Dermis microvascular lymphatic vessel endothelial cell (primary cell): ENCODE measurements at places on chromosomes 3 and 15. TPM values are rescaled to one million over a fixed set of nuclear protein-coding genes. Genes with fewer than 3 reads are reported as not detected.

DNA sequence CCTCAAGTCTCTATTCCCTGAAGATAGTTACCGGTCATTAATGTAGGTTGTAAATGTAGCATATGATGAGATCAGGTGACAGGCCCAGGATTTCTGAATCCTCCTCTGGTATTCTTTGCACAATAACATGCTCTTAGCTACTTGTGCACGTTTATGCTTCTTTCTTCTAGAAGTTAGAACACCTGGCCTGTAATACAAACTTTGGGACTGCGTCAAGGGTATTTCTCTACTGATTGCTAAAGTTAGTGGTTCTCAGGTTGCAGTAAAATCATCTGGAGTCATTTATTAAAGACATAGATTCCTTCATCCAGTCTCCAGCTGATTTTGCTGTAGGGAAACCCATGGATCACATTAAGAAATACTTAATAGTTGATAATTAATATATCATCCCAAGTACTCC, 48.0 kb downstream of the UNC13C start:
- no peak for DNase-seq

Gene GPR27
- not detected in 2 replicates for total RNA-seq

- no peak for DNase-seq
These were observed 48.7 kb downstream of the FGF7 start for GRCh38 chr15:49471733-49472132.

DNA sequence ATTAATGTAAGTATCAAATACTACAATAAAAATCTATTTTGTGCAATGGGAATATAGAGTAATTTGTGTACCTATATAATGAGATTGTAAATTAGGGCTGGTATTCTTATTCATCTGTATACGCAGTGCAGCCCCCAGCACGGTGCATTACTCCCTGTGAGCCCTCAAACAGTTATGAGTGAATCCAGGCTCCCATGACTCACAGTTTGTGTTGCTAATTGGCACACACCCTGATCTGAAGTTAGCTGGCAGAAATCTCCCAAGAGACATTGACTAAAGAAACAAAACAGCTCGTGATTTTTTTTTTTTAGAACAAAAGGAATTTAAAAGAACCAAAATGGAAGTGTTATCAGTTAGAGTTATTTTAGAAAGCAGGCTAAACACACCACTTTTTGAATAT, 15.7 kb downstream of the GK5 start:
- no peak for DNase-seq

DNA sequence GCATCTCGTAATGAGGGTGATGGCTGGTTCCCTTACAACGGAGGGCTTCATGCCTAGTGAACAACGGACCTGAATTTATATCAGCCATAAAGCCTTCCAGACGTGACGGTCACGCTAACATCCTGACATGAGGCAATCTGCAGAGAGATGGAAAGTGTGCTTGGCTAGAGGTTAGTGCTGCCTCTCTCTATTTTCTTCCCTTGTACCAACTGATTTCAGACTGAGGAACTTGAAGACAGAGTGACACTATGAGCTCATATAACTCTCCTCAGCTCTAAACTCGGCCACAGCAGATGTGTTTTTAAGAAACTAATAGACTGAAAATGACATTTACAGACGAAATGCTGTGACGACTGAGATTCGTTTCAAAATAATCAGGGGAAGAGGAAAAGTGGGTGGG, 122.4 kb downstream of the XXYLT1 start:
- no peak for DNase-seq

Gene ZNF621
- total RNA-seq = 7.2 and 7.7 TPM in 2 replicates

- DNase-seq = no peak
These were observed 999 bp upstream of the KIF7 start for GRCh38 chr15:89656116-89656815.

DNA sequence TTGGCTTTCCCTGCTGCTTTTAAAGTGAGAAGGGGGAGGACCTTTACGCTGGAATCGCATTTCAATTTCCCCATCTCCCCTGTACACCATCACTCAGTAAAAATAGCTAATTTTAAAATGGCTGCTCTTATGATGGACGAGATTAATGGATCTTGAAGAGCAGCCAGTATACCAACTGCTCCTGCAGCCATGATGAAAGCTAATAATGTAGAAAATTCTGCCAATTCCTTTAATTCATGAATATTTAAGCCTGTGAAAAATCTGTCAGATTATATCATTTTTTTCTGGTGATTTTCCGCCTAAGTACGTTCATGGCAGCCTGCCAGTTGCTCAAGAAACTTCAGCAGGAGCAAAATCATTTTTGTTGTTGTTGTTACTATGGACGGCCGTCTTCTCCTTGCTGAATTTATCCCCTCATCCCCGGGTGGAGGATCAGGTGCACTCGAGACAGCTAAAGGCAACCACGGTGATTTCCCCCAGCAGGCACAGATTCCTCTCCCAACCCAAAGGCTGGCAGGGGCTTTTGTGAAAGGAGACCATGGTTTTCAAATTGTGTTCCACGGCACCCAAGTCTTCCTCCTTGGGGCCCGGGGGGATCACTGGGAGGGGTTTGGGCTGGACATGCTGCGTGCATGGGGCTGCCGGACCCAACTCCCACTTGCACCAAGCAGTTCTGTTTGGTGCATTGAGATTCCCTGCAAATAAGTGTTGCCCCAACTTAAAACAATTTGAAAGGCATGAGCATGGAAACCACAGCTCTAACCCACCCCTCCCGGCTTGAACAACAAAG, 289.6 kb downstream of the UACA start:
- no peak for DNase-seq

DNA sequence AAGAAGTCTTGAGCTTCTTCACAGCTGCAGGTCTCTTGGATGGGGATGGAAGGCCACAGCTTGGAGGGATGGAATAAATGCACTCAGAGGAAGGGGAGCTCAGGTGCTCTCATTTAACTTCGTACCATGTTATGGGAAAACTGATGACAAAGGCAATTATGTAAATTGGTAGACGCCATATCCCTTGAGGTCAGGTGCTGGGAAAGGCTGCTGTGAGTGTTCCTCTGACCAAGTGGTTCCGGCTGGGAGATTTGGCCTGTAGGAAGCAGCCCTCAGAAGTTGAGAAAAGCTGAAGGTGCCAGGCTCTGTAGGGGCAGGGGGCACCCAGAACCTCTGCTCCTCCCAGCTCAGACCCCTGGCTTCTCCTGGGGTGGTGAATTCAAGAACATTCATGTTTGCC, 47.1 kb downstream of the FAH start:
- DNase-seq = no peak

DNA sequence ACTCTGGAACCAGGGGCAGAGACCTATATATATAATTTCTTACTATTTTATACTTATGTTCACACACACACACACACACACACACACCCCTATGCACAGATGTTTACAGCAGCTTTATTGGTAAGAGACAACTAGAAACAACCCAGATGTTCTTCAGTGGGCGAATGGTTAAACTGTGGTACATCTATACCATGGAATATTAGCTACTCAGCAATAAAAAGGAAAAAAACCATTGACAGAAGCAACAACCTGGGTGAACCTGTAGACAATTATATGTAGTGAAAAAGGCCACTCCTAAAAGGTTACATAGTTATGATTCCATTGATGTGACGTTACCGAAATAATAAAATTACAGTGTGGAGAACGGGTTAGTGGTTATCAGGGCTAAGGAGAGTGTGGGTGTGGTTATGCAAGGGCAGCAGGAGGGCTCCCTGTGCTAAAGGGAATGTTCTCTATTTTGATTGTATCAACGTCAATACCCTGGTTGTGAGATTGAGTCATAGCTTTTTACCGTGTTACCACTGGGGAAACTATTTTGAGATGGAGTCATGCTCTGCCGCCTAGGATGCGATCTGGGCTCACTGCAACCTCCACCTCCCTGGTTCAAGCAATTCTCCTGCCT, 85.5 kb downstream of the FLNB start:
- DNase-seq = no peak
